Activated T-cell treated with anti-CD3 and anti-CD28 coated beads for 1 hour (primary cell): ENCODE measurements at places on chromosomes 12 and 14.

DNA sequence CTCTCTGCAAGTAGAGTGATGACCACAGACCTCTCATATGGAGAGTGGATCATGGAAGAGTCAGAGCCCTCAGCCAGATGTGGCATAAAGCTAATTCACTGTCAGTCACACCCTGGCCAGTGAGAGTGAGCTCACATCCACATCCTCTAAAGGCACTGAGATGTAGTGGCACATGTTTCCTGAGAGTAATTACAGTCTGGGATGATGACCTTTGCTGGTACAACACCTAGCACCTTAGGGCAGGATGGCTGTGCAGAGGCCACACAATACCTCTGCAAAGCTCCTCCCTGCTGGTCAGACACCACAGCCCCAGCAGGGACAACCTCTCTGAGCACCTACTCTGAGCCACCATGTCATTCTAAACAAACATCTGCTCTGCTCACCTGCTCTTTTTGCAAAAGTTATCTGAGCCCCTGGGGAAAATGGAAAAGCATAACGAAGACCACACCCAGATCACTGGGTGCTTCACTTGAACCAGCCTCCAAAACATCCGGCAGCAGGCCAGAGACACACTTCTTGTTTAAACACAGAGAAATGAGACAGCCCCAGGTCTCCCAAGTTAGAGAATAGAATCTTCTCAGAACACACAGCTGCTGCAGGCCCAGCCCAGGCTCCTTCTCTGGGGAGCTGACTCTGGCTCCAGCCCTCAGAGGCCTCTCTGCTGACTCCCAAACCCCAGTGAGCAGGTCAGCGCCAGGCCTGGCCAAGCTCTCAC is 30.3 kb downstream of the PITPNM2 start:
- no peak for DNase-seq

- DNase-seq, result no peak
These were observed 48.5 kb upstream of the ARHGAP5 start for GRCh38 chr14:32028599-32028998.

GRCh38 chr14:72512925-72513324 is 381.0 kb downstream of the DPF3 start:
- DNase-seq, result no peak

GRCh38 chr12:79689061-79689476 is 1.7 kb downstream of the PAWR start:
- no peak for DNase-seq

- DNase-seq, result no peak
These were observed 1.0 kb downstream of the KLHL33 start for GRCh38 chr14:20434701-20435581.

GRCh38 chr12:124842073-124842749 is 21.5 kb downstream of the SCARB1 start:
- DNase-seq, result no peak

DNA sequence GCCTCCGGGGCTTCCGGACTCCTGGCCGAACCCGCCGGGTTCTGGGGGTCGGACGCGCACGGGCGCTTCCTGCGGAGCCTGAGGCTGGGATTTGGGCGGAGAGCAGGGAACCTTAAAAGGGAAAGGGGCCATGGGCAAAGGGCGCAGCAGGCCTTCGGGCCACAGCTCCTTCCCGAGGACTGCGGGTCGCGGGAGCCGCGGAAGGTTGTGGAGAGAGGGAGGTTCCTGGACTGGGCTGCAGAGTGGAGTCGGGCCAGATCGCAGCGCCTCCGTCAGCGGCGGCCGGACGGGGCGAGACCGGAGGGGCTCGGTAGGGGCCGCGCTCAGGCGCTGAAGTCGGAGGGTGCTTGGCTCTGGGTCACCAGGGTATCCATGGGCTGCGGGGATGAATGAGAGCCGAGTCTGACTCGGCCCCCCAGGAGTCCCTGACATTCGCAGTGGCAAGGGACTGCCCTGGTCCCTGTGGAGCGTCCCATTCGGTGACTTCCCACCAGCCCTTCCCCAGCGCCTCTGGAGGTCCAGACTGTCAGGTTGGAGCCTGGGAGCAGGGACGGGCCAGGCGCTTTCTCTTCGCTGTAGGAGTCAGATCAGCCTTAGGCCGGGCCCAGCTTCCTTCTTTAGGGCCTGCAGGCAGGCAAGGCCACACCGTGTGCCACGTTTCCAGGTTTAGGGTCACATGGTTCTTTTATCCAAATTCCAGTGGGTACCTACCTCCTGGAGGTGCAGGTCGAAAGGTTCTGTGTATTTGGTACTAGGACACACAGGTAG is 938 bp upstream of the SLC25A29 start:
- DNase-seq, result no peak
